ENCODE measurements at places on chromosomes 6 and 20.

GRCh38 chr20:39532205-39532604 is 570.1 kb downstream of the DHX35 start:
- no peak for DNase-seq

DNA sequence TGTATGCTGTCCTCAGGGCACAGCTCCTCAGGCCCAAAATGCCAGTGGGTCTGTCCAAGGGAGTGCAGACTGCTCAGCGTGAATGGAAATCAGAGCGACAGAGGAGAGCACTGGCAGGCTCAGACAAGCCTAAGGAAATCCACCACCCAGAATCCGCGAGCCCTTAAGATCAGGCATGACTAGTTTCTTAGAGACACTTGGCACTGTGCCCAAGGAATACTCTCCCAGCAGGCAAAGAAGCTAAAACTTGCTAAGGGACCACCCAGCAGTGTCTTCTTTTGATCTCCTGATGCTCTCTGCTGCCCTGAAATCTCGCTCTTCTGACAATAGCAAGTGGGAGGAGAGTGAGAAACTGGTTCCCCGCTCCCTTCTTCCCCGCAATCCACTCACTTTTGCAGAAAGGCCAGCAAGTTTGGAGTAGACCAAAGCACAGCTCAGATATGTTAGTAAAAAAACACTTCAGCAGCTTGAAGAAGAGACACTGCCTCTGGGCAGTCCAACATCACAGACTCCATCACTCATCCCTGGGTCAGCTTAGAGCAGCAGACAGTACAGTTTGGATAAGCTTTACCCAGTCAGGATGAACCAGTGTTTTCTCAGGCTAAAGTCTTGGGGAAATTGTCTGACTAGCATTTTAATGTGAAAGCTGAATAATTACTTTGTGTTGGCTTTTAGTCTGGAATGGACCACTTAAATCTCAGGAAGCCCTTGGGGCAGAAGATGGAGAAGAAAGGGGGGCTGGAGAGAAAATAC is 32.4 kb downstream of the TRAF3IP2 start:
- DNase-seq, result peak; percentile 47

GRCh38 chr6:14430218-14430617 is 312.6 kb downstream of the CD83 start:
- DNase-seq, result no peak

- no peak for DNase-seq
Observed at GRCh38 chr6:130610303-130610702, 216.9 kb upstream of the SMLR1 start.

- DNase-seq, result no peak
Observed at GRCh38 chr6:133992992-133993680, 40.1 kb downstream of the TBPL1 start.

DNA sequence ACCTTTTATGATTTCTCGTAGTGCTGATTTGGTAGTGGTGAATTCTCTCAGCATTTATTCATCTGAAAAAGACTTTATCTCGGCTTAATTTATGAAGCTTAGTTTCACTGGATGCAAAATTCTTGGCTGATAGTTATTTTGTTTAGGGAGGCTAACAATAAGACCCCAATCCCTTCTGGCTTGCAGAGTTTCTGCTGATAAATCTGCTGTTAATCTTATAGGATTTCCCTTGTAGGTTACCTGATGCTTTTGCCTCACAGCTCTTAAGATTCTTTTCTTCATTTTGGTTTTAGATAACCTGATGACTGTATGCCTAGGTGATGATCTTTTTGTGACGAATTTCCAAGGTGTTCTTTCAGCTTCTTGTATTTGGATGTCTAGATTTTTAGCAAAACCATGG is 388.7 kb downstream of the UTRN start:
- no peak for DNase-seq

GRCh38 chr6:130787726-130788500 is 39.3 kb upstream of the SMLR1 start:
- no peak for DNase-seq

DNA sequence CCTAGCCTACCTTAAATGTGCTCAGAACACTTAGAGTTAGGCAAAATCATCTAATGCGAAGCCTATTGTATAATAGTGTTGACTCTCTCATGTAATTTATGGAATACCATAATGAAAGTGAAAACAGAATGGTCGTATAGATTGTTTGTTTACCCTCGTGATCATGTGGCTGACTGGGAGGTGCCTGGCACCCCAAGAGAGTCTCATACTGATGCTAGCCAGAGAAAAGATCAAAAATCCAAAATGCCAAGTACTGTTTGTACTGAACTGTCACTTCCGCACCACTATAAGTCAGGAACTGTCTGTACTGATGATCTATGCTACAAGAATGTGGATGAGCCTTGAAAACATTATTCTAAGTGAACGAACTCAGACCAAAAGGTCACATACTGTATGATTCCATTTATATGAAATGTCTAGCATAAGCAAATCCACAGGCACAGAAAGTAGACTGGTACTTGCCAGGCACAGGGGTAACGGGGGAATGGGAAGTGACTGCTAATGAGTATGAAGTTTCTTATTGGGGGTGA is 22.4 kb downstream of the ZMYND8 start:
- no peak for DNase-seq

- DNase-seq, result no peak
Observed at GRCh38 chr6:41373627-41373918, 38.2 kb downstream of the NCR2 start.

DNA sequence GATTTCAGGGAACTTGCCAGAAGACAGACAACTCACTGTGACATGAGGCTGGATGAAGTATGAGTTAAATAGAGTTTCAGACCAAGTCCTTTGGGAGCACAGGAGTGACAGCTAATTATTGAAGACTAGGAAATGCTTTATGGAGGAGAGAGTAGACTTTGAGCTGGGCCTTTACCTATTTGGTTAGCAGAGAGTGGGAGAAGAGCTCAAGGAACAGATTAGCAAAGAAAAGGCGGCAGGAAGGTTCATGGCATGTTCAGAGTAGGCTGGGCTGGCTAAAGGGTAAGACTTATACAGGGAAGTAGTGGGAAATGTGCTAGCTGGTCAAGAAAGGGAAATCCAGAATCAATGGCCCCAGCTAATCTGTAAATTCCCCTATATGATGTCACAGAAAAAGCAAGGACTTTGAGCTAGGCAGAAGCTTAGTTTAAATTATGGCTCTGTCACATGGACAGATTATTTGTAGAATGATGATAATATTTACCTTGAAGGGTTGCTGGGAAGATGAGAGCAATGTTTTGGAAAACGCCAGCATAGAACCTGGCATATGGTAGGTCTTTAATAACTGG is 19.0 kb downstream of the CEP250 start:
- DNase-seq, result no peak

- no peak for DNase-seq
Observed at GRCh38 chr6:113642714-113643406, 214.3 kb upstream of the MARCKS start.

- DNase-seq, result no peak
Observed at GRCh38 chr6:27870291-27870870, 41.8 kb downstream of the OR2B2 start.

DNA sequence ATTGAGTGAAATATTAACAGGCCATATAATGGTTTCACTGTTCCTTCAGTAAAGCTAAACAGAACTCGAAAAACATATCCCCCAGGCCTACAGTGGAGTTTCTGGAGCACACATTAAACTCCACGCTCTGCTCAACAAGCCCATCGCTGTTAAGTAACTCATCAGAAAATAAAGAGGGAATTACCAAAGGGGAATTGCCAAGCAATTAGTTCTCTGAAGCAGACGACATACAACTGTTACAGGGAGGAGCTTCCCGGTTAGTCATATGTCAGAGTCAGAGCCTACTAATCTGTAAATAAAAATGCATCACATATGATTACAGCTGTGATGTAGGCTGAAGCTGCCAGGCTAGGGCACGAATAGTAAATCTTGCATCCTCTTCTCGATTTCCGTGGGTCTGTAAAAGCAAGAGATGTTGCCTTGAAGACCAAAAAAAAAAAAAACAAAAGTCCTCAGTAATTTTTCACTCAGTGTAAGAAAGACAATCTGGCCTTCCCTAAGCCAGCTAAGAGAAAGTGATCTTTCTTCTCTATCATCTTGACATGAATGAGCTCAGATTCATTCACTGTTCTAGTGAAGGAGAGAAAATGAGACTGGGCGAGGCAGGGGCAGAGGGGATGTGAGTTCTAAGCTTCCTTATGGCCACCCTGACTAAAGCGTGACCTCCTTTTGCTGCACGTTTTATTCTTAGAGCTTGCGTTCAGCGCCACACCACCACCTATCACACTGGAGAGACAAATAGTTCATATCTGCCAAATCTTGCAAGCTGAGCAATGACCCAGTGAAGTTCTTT is 13.8 kb downstream of the ATXN1 start:
- no peak for DNase-seq

- DNase-seq, result no peak
Observed at GRCh38 chr6:25922301-25922700, 8.2 kb downstream of the SLC17A2 start.

GRCh38 chr6:18412644-18413043 is 25.5 kb downstream of the RNF144B start:
- no peak for DNase-seq

GRCh38 chr6:158002951-158003853 is 21.5 kb downstream of the SYNJ2 start:
- DNase-seq, result peak; percentile 50

DNA sequence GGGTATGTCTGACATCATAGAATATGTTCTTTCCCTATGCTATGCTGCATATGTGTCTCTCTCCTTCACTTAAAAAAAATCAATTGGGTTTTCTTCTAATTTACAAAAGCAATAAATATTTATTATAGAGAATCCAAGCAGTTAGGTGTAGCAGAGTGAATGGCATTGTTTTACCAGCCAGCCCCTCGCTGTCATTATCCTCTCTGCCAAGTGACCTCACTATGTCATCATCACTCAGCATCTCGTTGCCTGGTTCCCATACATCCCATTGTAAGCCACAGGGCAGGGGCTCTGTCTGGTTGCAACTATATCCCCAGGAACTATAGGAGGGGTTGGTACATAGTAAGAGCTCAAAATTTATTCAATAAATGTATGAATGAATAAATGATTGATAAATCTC is 31.3 kb downstream of the KIAA0319 start:
- DNase-seq, result no peak

GRCh38 chr6:150255840-150256239 is 113.0 kb upstream of the IYD start:
- DNase-seq, result no peak

DNA sequence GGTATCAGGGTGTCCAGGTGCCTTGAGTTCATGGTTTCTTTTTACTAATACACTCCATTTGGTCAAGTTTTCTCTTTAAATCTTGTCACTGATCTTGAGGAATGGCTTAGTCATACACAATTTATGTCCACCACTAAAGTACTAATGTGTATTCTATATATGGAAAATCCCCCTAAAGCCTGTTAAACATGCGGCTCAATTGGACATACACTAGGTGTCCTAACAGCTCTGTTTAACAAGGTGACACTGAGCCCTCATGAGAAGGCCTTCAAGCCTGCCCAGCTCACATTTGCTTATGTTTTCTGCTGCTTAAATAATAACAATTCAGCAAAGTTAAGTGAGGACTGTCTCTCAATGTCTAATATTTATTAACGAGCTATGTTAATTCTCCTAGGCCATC is 31.5 kb downstream of the PDE7B start:
- no peak for DNase-seq

DNA sequence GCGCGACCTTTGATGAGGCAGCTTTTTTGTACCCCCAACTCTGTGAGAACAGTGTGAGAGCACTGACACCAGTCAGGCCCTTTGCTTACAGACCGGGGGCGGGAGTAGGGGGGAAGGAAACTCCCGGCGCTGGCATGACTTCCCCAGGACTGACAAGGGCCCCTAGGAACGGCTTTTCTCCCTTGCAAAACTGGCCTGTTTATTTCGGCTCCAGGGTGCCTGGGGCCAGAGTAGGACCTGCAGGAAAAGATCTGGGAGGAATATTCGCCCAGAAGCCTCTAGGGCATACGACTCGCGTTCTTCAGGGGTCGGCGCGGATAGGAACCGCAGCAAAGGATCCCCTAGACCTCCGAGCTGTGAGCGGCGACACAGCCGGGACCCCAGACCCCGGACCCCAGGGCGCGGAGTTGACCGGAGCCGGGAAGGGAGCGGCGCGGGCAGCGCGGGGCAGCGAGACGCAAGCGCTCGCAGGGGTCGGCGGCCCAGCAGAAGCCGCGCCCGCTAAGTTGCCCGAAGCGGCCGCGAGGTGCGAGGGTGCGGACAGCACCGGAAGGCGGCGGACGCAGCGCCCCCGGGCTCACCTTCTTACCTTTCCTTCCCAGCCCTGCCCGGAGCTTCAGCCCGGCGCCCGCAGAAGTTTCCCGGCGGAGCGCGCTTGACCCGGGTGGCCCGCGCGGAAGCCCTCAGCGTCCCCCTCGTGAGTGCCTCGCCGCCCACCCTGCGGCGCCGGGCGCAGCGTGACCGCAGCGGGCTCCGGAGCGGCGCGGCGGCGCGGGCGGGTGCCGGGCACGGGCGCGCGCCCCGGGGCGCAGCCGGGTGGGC is at the start of gene POPDC3:
POPDC3 (minus strand) TSS at position 771 of the 822 bp plus-strand sequence. CDS start 18,105 bp downstream, outside the sequence.
- peak; percentile 78 for DNase-seq

- no peak for DNase-seq
Observed at GRCh38 chr20:63473555-63474449, 1.3 kb upstream of the KCNQ2 start.

DNA sequence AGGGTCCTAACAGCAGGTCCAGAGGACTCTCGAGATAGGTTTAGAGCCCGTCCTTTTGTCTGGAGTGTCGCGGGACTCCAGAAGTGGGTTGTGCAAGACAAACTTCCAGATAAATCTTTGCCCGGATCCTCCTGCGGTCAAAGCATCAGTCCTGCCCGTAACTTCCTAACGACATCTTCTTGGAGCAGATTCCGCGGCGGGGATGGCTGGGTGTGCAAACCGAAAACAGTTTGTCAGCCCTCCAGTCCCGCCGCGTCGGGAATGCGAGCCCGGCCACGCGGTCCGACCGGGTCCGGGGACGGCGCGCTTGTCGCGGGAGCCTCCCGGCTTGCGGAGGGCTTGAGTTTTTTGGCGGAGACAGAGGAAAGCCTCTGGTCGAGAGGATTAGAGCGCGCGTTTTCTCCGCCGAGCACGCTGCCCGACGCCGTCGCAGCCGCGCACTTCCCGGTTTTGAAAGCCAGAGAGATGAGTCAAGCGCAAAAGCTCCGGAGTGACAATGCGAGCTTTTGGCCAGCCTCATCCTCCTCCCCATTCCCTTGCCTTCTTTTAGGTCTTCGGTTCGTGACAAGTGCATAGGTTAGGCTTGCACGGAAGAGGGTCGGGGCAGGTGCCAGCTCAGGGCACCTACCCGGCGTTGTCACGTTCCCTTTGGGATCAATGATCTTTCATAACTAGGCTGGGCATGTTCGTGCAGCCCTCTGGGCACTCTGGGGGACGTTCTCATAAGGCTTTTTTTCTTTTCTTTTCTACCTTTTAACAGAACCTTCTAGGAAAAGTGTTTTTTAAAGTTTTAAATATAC is 91.3 kb upstream of the PRDM1 start:
- peak; percentile 83 for DNase-seq

GRCh38 chr6:78810146-78810545 is 57.2 kb upstream of the IRAK1BP1 start:
- DNase-seq, result peak; percentile 70

- DNase-seq, result peak; percentile 93
Observed at GRCh38 chr6:96391776-96392360, 129.7 kb upstream of the UFL1 start.

Measured in neural progenitor cell (in vitro differentiated cells).